ENCODE measurements at places on chromosomes 3 and 15.

DNA sequence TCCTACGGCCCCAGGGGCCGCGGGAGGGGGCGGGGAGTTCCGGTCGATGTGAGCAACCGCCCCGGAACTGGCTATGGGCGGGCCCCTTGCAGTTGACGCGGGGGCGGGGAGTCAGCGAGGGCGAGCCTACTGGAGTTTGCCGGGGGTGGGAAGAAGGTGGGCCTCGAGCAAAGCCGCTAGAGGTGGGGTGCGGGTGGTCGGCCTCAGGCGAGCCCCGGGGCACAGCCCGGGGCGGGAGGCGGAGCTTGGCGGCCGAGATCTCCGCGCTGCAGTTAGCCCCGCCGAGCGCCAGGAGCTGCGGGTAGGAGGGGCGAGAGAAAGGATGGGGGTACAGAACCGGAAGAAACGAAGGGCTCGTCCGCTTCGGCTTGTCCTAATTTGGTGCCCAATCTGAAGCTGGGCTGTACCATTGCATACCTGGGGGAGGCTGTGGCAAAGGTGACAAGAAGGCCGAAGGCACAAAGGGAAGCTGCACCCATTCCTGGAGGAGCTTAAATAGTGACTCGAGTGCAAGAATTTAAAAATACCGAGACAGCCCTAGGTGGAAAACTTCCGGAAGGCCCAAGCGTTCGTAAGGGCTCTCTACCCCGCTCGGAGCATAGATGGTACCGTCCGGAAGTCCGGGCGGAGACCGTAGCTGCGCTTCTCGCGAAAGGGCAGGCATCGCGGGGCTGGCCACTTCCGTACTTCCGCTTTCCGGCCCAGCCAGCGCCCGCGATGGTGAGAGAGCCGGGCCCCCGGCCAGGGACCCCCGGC, at the start of the genes ARPC4 and TADA3:
Gene ARPC4, plus strand, starts transcription at position 678 of the 756 bp plus-strand sequence. Its CDS starts 40 bp downstream, at position 718.
Gene TADA3, minus strand, starts transcription at position 69 of the 756 bp plus-strand sequence. CDS start 1,007 bp downstream, outside the sequence.
- peak; percentile 92 for DNase-seq

DNA sequence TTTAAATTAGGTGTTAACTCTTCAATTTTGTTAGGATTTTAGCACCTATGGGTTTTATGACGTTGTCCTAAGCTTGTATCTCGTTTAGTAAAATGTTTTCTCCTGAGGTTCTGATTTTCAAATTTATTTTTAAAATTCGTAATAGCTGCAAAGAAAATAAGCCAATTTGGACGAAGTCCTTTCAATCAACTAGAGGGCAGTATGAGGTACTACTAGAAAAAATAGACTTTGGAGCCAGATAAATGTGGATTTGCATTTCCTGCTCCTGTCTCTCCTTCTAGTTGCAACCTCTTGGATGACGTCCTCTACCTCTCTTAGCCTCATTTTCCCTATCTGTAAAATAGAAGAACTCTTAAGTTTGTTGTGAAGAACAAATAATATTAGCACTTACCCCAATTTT, 81.1 kb downstream of the SLTM start:
- no peak for DNase-seq

- DNase-seq, result no peak
Measured at GRCh38 chr3:13249664-13250390, 170.3 kb downstream of the NUP210 start.

- no peak for DNase-seq
Measured at GRCh38 chr3:87200060-87200647, 27.0 kb upstream of the CHMP2B start.

DNA sequence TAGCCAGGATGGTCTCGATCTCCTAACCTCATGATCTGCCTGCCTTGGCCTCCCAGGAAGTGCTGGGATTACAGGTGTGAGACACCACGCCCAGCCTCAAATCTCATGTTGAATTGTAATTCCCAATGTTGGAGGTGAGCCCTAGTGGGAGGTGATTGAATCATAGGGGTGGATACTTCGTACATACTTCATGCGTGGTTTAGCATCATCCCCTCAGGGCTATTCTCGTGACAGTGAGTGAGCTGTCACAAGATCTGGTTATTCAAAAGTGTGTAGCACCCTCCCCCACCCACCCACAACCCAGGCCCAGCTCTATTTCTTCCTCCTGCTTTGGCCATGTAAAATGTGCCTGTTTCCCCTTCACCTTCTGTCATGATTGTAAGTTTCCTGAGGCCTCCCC, 236.9 kb upstream of the IL12A start:
- no peak for DNase-seq

DNA sequence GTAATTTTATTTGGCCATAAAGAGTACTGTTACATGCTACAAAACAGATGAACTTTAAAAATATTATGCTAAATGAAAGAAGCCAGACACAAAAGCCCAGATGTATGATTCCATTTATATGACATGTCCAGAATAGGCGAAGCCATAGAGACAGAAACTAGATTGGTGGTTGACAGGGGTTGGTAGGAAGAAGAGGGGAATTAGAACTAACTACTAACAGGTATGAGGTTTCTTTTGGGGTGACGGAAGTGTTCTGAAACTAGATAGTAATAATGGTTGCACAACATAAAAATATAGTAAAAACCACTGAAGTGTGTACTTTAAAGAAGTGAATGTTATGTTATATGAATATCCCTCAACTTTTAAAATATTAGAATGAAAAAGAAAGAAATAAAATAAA, 66.1 kb downstream of the GBE1 start:
- DNase-seq, result no peak

- DNase-seq, result no peak
Measured at GRCh38 chr3:27945229-27945628, 223.1 kb upstream of the EOMES start.

GRCh38 chr15:41115161-41115651, 874 bp downstream of the INO80 start:
- DNase-seq, result peak; percentile 68

- no peak for DNase-seq
Measured at GRCh38 chr15:60634815-60635214, 155.9 kb upstream of the ICE2 start.

- DNase-seq, result no peak
Measured at GRCh38 chr3:55376753-55377347, 110.3 kb downstream of the WNT5A start.

GRCh38 chr3:132354916-132355702, 37.9 kb downstream of the ACP3 start:
- no peak for DNase-seq

- DNase-seq, result no peak
Measured at GRCh38 chr3:15771444-15771843, 26.3 kb downstream of the ANKRD28 start.

GRCh38 chr3:47370887-47371697, 9.7 kb upstream of the PTPN23 start:
- peak; percentile 25 for DNase-seq

GRCh38 chr15:101310161-101310480, 15.1 kb upstream of the SNRPA1 start:
- DNase-seq, result no peak

DNA sequence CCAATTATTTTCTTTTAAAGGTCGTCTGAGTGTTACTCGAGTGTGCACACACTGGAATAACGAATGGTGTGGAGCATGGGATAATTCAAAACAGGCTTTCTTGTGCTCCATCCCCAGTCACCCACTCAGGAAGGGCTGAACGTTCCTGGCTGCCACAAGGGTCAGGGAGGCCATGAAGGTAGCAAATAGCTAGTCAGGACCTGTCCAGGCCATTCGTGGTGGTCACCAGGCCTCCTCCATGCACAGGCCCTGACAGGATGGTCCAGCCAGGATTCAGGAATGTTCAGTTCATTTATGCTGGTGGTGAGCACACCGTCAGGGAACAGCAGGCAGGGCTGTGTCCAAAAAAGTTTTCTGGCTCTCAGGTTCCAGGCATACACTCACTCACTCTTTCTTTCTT, 11.7 kb upstream of the NR2E3 start:
- DNase-seq, result no peak

- no peak for DNase-seq
Measured at GRCh38 chr3:129320261-129320660, 41.6 kb downstream of the HMCES start.

GRCh38 chr3:170598091-170598502, 12.2 kb upstream of the SLC7A14 start:
- DNase-seq, result no peak

- no peak for DNase-seq
Measured at GRCh38 chr3:188390343-188390718, 236.4 kb downstream of the LPP start.

GRCh38 chr3:153624310-153625030, 462.4 kb downstream of the RAP2B start:
- DNase-seq, result peak; percentile 19

DNA sequence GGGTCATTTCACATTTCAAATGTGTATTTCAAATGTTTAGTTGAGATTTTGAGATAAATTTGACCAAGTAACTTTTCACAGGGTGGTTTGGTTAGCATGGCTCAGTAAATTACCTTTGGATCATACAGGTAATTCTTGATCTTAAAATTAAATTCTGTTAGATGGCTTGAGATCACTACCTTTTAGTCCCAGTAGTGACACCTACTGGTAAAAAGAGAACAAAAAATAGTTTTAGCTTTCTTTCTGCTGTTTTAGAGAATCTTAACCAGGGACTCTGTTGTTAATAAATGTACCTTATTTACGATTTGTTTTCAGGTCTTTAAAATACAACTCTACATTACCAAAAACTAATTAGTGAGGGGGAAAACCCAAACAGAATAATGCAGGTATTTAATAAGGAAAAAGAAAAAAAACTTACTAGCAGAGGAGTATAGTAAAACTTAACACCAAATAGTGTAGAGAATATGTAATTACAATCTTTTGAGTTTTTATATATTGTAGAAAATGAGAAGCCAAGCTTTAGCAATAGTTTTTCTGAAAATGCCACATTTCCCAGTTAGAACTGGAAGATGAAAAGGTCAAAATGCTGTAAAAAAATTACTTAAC, 620.3 kb upstream of the AGTR1 start:
- DNase-seq, result no peak

GRCh38 chr3:45509038-45509767, 85.3 kb upstream of the LIMD1 start:
- no peak for DNase-seq

DNA sequence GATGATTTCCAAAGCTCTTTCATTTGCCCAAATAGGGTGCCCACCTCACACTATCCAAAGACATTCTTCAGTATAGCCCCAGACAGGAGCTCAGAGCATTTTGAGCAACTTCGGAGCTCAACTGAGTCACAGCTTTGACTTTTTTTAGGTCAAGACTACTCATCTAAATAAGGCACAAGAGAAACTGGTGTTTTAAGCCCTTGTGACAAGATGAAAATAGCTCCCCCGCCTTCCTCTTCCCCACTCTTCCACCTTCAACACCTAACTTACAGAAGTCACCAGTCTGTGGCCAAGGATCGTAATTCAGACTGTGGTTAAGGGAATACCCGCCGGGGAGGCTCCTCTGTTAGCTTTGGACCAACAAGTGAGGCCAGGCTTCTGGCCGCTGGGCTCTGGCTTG, 60.4 kb upstream of the CA12 start:
- DNase-seq, result no peak

DNA sequence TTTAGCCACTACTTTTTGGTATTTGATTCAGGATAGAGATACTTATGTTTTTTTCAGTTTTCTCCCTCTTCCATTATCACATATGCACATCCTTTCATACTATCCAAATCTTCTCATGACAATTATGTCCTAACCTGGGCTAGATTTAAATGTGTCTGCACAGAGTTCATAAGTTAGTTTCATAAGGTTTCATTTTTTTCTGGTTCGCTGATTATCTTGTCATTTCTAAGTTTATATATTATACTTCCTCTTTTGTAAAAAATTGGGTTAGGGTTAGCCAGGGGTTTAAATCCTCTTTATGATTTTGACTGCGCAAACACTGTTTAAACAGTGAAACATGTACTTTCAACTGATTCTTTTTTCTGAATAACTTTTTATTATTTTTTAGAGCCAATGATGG, 148.6 kb downstream of the SST start:
- DNase-seq, result no peak

GRCh38 chr3:154062513-154062912, 58.7 kb upstream of the ARHGEF26 start:
- DNase-seq, result no peak

- no peak for DNase-seq
Measured at GRCh38 chr3:36698314-36698713, 66.0 kb downstream of the DCLK3 start.

GRCh38 chr3:177465257-177465642, 268.0 kb upstream of the TBL1XR1 start:
- DNase-seq, result no peak

DNA sequence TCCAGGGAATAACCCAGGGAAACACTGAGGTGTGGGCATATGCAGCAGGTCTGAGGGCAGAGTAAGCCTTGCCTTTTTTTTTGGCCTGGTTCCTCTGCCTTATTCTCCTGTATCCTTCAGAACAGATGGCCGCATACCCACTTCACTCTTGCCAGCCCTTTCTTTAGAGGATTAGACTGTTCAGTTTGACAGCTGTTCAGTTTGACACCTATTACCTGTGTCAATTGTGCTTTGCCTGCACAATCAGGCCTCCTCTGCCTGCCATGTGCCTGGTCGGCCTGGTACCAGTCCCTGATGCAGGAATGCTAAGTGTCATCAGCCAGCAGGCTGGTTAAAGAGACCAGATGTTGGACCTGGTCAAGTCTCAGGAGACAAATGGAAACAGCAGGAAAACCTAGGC, 22.3 kb downstream of the TM6SF1 start:
- no peak for DNase-seq

- no peak for DNase-seq
Measured at GRCh38 chr3:152352554-152352953, 83.8 kb downstream of the MBNL1 start.

DNA sequence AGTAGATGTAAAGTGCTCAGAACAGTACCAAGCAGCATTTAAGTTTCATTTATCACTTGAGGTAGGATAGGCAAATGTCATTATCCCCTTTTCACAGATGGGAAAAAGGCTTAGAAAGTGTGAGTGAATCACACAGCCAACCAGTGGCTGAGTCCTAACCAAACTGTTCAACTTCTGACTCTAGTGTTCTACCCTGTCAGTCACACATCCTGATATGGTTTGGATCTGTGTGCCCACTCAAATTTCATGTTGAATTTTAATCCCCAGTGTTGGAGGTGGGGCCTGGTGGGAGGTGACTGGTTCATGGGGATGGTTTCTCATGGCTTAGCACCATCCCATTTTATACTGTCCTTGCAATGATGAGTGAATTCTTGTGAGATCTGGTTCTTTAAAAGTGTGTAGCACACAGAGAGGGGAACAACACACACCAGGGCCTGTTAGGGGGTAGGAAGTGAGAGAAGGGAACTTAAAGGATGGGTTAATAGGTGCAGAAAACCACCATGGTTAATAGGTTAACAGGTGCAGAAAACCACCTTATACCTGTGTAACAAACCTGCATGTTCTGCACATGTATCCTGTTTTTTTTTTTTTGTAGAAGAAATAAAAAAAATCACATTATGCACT, 304.7 kb downstream of the SUCLG2 start:
- no peak for DNase-seq

GRCh38 chr3:41065340-41065739, 134.0 kb upstream of the CTNNB1 start:
- DNase-seq, result no peak

DNA sequence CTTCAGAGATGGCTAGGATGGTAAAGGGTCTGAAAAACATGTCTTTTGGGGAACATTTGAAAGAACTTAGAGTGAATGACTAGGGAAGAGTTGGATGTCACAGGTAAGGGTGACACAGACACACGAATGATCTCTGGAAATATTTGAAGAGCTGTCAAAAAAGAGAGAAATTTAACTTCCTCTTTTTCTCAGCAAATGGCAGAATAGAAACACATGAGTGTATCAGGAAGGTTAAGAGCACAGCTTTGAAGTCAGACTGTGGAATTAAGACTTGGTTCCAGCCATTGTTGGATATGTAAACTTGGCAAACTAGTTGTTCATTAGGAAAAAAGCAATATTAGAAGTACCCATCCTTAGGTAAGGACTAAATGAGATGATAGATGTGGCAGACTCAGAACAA, 117.7 kb downstream of the IMPG2 start:
- DNase-seq, result no peak
